Activated T-cell treated with anti-CD3 and anti-CD28 coated beads for 4 hours (primary cell): ENCODE measurements at places on chromosomes 12 and 14.

DNA sequence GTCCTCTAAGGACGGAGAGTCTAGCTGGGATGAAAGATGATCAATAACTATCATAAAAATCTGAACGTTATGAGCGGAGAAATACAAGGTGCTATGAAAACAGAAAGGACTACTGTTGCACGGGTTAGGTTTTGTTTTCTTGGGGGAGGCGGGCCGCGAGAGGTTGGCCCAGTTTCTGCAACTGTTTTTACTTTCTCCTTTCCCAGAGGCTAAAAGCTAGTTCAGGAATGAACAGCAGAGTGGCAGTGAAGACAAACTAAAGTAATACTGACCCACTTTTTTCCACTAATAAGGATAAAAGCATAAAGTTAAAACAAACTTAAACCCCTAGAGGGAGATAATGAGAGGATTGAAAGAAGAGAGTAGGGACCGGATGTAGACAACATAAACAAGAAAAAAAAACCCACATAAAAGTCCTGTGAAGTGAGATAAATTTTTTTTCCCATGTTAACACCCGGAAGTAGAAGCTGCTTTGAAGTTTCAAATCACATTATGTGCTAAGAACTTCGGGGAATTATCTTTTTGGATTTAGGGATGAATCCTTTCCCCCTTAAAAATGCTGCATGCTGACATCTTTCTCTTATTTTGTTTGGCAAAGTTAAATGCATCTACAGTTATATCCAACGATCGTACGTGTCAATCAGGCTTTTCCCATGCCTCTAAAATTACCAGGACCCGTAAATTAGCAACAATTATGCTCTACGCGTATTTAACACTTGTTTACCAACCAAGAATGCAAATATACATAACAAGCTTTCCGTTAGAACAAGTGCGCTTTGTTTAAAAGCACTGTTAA is 1.0 kb upstream of the CDK17 start:
- no peak for DNase-seq

GRCh38 chr12:14979468-14979867 is 6.6 kb downstream of the PDE6H start:
- DNase-seq = no peak

- DNase-seq = no peak
Observed at GRCh38 chr12:3207858-3208257, 130.7 kb downstream of the TSPAN9 start.

- no peak for DNase-seq
Observed at GRCh38 chr12:25725931-25726330, 172.8 kb upstream of the LMNTD1 start.

- no peak for DNase-seq
Observed at GRCh38 chr14:95935228-95935822, 58.7 kb downstream of the TUNAR start.

- DNase-seq = no peak
Observed at GRCh38 chr12:93621986-93622385, 49.5 kb downstream of the SOCS2 start.

DNA sequence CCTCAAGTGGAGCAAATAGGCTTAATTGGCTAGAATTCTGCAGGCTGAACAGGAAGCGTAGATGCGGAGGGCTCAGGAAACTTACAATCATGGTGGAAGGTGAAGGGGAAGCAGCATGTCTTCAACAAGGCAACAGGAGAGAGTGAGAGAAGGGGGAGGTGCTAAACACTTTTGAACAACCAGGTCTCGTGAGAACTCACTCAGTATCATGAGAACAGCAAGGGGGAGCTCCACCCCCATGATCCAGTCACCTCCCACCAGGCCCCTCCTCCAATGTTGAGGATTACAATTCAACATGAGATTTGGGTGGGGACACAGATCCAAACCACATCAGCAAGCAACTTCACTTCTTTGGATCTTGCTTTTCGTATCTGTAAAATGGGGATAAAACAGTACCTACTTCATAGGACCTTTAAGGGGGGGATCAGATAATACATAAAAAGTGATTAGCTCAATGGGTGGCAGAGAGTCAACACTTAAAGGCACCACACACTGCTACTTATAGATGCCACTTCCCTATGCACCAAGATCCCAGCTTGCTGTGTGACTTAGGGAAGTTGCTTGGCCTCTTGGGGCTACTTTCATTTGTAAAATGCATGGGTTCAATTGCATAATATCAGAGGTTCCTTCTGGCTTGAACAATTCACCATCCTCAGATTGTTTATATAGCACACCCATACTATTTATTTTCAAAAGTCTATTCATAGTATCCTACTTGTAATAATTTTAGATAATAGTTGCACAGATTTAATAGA is 184.8 kb upstream of the RPH3A start:
- DNase-seq = no peak

GRCh38 chr12:15323480-15323879 is 1.2 kb downstream of the PTPRO start:
- no peak for DNase-seq

DNA sequence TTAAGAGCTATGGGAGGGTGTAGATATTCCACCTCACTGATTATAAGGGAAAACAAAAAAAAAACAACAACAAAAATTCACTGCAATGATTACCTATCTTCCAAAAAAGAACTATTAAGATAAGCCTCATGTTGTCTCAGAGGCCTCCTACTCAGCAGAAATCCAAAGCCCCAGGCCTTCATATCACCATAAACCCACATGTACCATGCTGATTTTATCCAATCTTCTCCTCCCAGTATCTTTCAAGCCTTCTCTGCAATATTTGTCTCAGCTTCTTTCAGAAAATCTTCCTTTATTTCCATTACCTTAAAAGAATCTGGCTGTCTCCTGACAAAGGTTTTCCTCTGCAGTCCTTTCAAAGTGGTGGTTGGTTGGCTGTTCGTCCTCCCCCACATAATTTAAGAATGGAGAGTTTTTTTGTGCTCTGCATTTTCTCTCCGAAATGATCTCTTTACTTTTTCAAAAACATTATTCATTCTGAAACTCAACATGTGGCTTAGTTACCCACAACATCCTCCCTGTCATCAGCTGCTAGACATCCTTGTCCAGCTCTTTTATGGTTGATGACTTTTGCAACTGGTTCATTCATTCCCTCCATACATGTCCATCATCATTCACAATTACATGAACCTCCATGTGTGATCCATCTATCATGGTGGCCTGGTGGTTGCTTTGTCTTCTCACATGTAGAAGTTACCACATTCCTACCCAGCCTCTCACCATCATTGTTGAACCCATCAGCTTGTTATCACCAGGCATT is 2.9 kb upstream of the EPYC start:
- no peak for DNase-seq
